ENCODE measurements at places on chromosomes 6 and 20.
A peak's percentile ranks its signal among the peaks of the same experiment; 100 is the strongest.

DNA sequence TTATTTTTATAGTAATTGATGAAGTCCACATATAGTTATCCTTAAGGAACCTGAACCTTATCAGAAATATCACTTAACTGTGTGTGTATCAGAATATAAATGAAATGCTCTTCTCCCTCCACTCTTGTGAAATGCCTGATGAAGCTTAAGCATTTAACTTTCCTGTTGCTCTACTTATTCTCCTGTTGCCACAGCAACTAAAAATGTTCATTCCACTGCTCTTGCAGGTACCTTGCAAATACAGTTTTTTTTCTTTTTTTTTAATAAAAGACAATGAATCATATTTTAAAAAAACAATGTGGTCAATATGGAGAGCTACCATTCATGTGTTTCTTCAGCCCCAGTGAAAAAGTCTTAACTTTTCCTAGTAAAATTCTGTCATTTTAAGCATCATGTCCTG is 210.3 kb downstream of the RFPL4B start:
- DNase-seq: no peak

DNA sequence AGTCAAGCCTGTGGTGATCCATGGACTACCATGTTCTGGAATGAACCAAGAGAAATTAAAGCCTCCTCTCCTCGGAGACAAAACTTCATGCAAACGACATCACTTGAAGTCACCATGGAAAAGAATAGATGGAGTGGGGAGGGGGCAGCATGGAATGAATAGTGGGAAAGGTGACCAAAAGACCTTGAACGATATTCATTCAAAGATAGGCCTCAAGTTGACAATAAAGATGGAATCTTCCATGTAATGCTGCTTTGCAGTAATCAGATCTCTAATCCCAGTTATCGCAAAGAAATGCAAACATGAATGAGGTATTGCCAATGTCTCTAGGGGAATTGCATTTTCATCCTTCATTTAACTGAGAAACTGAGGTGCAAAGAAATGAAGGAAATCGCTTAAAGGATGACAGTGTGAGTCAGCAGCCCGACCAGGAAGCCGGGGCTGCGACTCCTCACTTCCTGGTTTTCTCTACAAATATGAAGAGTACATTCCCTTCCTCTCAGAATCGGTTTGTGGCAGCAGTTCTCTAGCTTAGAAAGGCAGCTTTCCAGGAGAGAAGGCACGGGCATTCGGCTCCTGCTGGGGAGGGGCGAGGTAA is 65.6 kb upstream of the RREB1 start:
- no peak for DNase-seq

DNA sequence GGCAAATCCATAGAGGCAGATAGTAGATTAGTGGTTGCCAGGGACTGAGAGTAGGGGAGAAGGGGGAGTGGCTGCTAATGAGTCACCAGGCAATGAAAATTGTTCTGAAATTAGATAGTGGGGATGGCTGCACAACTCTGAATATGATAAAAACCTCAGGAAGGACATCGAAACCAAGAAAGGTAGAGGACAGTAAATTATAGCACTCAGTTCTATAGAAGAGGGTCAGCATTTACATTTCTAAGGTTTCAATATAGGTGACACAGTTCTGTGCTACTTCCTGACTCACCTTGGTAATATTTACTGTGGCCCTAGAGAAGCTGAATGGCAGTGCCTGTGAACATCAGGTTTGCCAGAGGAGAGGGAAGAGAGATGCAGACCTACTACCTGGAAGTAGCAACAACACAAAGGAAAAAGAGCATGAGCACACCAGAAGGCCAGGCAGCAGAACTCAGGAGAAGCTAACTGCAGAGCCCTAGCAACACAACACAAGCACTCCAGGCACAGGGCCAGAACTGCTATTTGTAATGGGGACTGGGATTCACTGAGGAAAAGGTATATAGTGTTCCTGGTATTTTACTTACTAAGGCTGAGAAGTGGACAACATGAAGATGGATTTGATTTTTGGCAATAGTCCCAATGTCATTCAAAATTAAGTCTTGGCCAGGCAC is 75.9 kb downstream of the PLCG1 start:
- no peak for DNase-seq

GRCh38 chr6:109282756-109283155 is 99.5 kb downstream of the CD164 start:
- no peak for DNase-seq

DNA sequence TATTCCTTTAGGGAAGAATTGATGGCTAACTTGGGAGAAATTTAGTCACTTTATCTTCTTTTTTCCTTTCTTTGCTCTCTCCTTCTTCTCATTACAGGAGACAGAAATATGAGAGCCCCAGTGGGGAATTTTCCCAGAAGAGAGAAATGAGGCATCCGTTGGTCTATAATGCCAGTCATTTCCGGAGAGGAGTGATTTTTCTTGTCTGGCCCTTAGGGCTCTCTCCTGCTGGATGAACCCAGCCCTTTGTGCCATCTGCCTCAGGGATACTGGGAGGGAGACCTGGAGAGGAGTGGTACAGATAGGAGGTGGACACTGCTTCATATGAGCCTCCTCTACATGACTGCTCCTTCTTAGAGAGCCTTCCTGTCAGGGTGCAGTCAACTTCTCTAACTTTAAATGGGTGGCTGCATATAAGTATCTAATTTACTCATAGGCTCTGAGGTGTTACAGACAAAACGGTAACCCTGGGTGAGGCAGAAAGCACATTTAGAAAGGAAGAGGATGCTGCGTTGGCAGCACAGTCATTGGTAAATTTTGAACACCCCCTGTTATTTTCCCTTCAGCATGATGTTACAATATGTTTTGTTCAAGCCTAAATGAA is 21.9 kb downstream of the RIMS1 start:
- DNase-seq: no peak

GRCh38 chr6:2667617-2668016 is 83.1 kb downstream of the MYLK4 start:
- DNase-seq: no peak

GRCh38 chr20:56215115-56215514 is 33.4 kb upstream of the MC3R start:
- DNase-seq: no peak

DNA sequence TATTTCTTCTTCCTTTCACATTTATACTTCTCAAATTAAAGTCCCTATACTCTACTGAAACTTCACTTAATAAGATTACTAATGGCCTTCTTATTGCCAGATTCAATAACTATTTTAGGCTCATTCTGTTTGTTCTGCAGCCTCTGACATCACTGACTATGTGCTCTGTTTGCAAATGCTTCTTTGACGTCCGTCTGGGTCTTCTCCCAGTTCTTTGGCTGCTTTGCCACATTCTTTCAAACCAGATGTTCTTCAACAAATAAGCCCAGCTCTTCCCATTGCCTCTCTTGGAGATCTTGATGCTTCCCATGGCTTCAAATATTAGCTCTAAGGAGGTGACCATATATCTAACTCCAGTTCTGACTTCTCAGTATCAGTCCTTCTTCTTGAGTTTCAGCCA is 117.4 kb downstream of the BTBD9 start:
- DNase-seq: no peak

DNA sequence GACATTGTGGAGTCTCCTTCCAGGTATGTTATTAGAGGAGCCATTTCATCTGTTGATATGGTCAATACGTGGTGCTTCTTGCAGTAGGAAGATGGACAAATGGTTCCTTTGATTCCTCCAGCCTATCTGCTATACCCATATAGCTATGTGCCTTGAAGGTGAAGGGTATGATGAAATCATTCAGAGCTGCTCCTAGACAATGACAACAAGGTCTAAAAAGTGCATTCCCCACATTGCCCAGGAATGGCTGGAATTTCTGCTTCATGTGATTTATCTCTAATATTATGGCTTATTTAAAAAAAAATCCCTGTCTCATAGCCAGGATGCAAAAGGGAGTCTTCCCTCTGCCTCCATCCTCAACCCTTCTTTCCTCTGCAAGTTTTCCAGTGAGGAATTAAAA is 14.1 kb downstream of the DAAM2 start:
- DNase-seq: no peak

DNA sequence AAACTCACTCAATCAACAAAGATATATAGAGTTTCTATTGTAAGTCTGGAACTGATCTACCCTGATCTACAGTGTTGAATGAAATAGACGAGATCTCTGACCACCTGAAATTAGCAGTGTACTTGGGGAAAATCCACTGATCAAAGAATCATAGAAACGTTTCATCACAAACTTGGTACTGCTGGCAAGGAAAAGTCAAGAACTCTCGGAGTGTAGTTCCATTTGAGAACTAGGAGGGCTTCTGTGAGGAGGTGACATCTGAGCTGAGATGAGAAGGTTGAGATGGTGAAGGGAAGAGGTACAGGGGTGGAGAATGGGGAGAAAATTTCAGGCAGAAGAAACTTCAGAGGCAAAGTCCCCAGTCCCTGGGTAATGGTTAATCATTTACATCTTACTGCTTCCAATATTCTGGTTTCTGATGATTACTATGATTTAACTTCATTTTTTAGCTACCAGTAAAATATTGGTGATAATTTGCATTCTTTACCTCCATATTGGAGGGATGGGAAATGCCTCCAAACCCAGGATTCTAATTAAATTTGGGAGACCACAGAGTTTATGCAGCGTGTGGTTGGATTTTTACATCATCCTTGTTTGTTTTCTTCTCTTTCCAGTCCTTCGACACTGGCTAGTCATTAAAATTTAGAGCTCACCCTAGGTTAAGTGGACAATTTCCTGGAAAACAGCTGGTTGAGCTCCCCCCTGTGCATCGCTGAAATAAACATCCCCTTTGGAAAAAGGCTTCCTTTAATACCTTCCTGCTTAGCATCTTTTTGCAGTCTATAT is 191.9 kb downstream of the BCAS1 start:
- no peak for DNase-seq

DNA sequence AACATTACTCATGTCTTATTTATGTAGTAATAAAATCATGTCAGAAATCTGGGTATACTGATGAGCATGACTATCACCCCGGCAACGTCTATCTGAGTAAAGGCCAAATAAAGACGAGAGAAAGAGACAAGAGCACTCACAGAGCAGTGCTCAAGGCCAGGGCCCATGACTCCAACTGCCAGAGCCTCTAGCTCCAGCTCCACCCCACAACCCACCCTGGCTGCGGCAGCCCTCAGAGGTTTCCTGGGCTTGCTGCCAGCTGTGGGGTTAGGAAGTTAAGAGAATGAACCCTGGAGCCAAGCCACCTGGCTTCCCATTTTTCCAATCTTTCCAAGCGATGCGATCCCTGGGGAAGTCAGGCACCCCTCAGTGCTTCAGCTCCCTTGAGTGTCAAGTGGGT is 92.0 kb upstream of the PAX1 start:
- no peak for DNase-seq

- no peak for DNase-seq
Measured at GRCh38 chr6:106763361-106763760, 134.0 kb downstream of the QRSL1 start.

DNA sequence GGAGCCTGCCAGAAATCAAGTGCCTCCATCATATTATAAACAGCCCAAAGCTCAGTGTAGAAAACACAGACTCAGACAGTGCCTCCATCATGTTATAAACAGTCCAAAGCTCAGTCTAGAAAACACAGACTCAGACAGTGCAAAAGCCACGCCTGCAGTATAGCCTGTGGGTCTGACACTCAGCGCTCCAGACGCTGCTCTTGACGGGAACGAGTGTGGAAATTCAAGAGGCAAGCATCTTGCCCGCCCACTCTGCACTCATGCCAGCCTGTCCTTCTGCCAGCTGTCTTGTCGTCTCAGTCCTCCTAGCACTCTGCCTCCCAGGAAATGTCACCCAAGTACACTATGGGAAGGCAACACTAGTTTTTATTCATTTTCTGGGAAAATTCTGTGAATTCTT is 274.2 kb upstream of the CDH4 start:
- DNase-seq: no peak

DNA sequence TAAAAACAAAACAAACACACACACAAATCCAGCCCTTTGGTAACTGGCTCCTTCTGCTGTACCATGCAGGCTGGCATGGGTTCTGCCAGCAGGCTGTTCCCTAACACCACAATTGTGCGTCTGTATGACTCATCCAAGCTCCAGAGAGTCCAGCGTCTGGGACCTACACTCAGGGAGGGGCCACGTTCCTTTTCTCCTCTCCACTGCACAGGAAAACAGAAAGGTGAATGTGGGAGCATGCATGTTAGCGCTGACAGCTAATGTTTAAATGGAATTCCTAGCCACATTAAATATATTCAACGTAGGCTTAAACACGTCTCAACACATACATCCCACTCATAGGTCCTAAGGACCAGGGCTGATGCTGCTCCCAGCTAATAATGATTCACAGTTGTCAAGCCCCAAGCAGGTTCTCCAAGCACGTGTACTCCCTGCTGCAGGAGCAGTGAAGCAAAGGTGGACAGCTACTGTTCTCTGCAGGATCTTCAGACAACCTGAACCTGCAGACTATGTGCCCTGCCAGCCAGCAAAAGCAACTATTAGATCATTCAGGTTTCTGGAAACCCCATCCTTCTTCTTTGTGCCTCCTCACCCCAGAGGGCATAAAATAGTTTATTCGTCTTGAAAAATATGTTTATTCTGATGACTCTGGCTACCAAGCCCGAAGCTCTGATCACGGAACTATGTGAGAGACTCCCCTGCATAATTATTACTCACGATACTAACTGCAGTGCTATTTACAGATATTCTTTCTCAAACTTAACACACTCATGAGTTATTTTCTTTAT is 20.9 kb downstream of the MAP1LC3A start:
- peak; percentile 34 for DNase-seq

- DNase-seq: no peak
Measured at GRCh38 chr20:60213126-60213893, 255.1 kb downstream of the CDH26 start.

DNA sequence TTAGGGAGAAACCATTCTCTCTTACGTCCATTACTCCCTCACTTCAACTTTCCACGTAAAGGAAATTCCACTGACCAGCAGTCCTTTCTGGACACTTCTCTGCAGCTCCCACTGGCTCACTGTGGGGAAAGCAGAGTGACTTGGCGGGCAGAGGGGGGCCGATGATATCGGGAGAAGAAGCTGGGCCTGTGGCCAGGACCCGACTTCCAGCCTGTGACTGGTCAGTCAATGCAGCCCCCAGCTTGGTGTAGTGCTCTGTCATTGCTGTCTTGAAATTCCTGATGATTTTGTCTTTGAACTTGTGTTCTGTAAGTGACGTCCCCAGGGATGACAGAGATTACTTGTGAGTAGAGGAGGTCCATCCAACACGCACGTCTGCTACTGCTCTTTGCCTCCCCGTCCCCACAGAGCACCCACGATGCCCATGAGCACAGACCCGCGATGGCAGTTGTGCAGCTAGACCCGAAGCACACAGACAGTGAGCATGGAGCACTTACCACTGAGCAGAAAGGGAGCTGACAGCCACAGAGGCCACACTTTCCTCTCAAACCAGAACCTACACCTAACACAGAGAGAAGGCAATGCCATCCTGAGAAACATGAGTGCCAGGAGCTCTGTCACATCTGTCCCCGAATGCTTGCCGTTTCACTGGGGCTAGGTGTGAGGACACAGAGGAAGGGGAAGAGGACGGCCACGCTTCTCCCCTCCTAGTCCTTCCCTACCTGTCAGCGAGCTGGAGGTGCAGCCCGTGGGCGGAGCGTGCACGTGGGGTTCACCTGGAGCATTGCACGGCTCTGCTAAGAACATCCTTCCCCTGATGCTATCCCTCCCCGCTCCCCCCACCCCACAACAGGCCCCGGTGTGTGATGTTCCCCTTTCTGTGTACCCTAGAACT is 25.7 kb downstream of the DACT2 start:
- no peak for DNase-seq

- DNase-seq: no peak
Measured at GRCh38 chr6:148328876-148329555, 13.6 kb upstream of the SASH1 start.

All from GM04503 (cell line).